ENCODE measurements at places on chromosomes 2 and 18. TPM values are rescaled to one million over a fixed set of nuclear protein-coding genes. Genes with fewer than 3 reads are reported as not detected.
A peak's percentile ranks its signal among the peaks of the same experiment; 100 is the strongest.

The TRIM43 gene
- not detected for total RNA-seq

The NMUR1 gene
- not detected for total RNA-seq

The SERPINB2 gene
- total RNA-seq, result not detected

- no peaks in the 10 kb centered on the region for H3K27me3 ChIP-seq
- no peaks in the 10 kb centered on the region for H3K36me3 ChIP-seq
- H3K27ac ChIP-seq, result no peak overlapping the region
- H3K4me3 ChIP-seq, result no peak overlapping the region
These were observed 87.5 kb upstream of the SESTD1 start for GRCh38 chr2:179352181-179352580.

GRCh38 chr2:155115846-155116245, 417.4 kb downstream of the KCNJ3 start:
- no peak overlapping the region for H3K27ac ChIP-seq
- DNase-seq, result no peak
- no peak overlapping the region for H3K4me3 ChIP-seq
- no peaks in the 10 kb centered on the region for H3K27me3 ChIP-seq
- H3K36me3 ChIP-seq, result no peaks in the 10 kb centered on the region

- H3K27me3 ChIP-seq, result no peaks in the 10 kb centered on the region
- no peak overlapping the region for H3K4me3 ChIP-seq
- H3K4me1 ChIP-seq, result peaks cover 3% of the 10 kb centered on the region
- no peak for DNase-seq
- no peak overlapping the region for H3K27ac ChIP-seq
- no peaks in the 10 kb centered on the region for H3K36me3 ChIP-seq
These were observed 97.7 kb downstream of the SOCS6 start for GRCh38 chr18:70386582-70386981.

- H3K27ac ChIP-seq, result no peak overlapping the region
- no peaks in the 10 kb centered on the region for H3K36me3 ChIP-seq
- DNase-seq, result no peak
- 0 out of 2 replicates have a peak, but pooled peaks cover 3% of the 10 kb centered on the region for H3K27me3 ChIP-seq
- no peaks in the 10 kb centered on the region for H3K4me1 ChIP-seq
These were observed 89.3 kb downstream of the MDH1 start for GRCh38 chr2:63678085-63678484.

DNA sequence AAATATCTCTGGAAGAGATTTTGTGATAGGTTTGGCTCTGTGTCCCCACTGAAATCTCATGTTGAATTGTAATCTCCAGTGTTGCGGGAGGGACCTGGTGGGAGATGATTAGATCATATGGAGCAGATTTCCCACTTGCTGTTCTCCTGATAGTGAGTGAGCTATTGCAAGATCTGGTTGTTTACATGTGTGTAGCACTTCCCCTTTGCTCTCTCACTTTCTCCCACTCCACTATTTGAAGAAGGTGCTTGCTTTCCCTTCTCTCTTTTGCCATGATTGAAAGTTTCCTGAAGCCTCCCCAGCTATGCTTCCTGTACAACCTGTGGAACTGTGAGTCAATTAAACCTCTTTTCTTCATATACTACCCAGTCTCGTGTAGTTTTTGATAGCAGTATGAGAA, 97.0 kb upstream of the FN1 start:
- no peak for DNase-seq
- H3K4me3 ChIP-seq, result no peak overlapping the region
- H3K27me3 ChIP-seq, result no peaks in the 10 kb centered on the region
- H3K36me3 ChIP-seq, result no peaks in the 10 kb centered on the region
- H3K4me1 ChIP-seq, result peaks cover 13% of the 10 kb centered on the region

- H3K4me3 ChIP-seq, result peak overlapping the region; percentile 28
- H3K4me1 ChIP-seq, result peaks cover 82% of the 10 kb centered on the region
- peak; percentile 83 for DNase-seq
- H3K27ac ChIP-seq, result peak overlapping the region; percentile 99
- no peaks in the 10 kb centered on the region for H3K27me3 ChIP-seq
These were observed 65.7 kb upstream of the SMAD2 start for GRCh38 chr18:47996091-47996541.

- no peaks in the 10 kb centered on the region for H3K4me1 ChIP-seq
- DNase-seq, result no peak
- H3K27ac ChIP-seq, result no peak overlapping the region
- no peaks in the 10 kb centered on the region for H3K36me3 ChIP-seq
- H3K4me3 ChIP-seq, result no peak overlapping the region
These were observed 469.3 kb downstream of the PLCL1 start for GRCh38 chr2:198273660-198274059.

Measured in Karpas-422 (cell line).